ENCODE measurements at places on chromosomes 7 and 10. TPM values are rescaled to one million over a fixed set of nuclear protein-coding genes. Genes with fewer than 3 reads are reported as not detected.

The TMEM270 gene
- not detected for total RNA-seq

The LRIT1 gene
- total RNA-seq: not detected

The CDHR1 gene
- 1.1 TPM for total RNA-seq

GRCh38 chr10:52353960-52354394 is 39.9 kb downstream of the DKK1 start:
- DNase-seq: no peak

DNA sequence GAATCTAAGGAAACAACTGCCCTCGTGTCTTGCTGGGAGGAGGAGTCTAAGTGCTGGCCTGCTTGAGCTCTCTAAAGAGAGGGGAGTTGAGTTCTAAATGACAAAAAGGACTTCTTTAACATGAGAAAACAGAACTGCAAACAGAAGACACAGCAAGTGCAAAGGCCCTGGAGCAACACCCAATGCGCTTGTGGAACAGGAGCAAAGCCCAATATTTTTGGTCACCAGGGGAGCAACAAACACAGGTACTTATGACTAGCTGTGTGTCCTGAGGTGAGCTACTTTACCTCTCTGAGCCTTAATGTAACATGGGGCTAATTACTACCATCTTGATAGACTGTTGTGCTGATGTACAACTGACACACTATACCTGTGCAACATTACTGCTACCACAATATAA is 634.3 kb downstream of the PARD3 start:
- no peak for DNase-seq

- no peak for DNase-seq
These were observed 154.5 kb downstream of the RNF133 start for GRCh38 chr7:122544463-122544862.

DNA sequence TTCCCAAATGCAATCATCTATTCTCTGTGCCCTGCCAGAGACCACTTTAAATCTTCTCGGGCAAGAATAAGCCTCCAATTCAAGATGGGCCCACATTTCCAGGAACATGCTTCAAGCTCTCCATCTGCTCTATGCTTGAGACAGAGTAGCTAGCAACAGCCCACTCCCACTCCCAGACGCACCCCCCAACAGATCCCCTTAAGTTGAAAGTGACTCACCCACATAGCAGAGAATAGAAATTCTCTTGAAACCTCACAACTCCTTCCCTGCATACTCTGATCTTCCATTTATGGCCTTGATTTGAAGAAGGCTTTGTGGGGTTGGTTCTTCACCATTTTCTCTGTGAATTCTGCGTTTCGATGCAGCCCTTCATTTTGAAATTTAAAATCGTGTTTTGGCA is 604.0 kb downstream of the INHBA start:
- DNase-seq: no peak

- no peak for DNase-seq
These were observed 64.5 kb downstream of the ADCYAP1R1 start for GRCh38 chr7:31116615-31117014.

DNA sequence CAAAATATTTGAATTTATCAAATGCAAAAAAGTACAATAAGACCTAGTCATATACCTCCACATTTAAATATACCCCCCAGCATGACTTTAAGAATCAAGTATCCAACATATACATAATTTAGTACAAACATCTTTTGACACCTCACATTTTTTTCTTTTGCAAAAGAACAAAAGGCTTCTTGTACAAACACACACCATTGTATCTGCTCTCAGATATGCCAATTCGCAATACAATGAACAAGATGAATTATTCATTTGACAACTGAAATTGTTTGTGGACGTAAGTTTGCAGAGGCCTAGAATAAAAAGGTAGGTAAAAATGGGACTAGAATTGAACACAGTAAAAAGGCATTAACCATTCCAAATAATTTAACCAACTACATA is 154.4 kb downstream of the CACNA2D1 start:
- DNase-seq: no peak

DNA sequence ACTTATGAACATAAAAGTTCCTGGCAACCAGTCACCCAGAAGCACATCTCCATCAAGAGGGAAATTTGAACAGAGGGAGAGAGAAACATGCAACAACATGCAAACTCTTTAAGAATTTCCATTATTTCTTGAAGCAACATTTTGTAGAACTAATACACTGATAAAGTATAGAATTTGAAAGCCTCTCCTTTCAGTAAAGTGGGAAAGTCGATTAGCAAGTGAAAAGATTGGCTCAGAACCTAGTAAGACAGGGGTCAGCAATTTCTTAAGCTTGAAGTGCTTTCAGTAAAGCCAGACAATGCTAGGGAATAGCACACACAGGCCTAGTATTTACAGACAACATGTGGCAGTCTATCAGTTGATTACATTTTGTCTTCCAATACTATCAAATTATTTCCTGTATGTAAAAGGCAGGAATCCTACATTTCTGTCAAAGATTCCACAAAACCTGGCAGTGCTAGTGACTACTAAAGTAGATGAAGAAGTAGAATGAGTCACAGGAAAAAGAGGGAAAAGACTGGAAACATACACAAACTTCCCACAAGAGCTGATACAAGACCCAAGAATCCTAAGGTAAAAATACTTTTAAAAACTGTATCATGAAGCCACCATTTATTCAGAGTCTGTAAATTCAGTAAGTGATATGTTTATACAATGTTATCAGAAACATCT is 25.2 kb downstream of the DNAJC1 start:
- no peak for DNase-seq

DNA sequence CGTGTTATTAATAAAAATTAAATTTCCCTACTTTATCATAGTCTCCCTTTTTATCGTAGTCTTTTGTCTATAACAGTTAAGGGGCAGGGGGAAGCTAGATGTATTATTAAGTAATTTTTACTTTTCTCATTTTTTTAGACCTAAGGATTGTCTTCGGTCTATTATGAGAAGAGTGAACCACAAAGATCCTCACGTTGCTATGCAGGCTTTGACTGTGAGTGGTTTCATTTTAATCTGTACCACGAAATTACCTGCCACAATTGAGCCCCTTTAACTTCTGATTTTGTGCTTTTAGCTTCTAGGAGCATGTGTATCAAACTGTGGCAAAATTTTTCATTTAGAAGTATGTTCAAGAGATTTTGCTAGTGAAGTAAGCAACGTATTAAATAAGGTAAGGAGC is 40.6 kb downstream of the STAM start:
- DNase-seq: no peak

DNA sequence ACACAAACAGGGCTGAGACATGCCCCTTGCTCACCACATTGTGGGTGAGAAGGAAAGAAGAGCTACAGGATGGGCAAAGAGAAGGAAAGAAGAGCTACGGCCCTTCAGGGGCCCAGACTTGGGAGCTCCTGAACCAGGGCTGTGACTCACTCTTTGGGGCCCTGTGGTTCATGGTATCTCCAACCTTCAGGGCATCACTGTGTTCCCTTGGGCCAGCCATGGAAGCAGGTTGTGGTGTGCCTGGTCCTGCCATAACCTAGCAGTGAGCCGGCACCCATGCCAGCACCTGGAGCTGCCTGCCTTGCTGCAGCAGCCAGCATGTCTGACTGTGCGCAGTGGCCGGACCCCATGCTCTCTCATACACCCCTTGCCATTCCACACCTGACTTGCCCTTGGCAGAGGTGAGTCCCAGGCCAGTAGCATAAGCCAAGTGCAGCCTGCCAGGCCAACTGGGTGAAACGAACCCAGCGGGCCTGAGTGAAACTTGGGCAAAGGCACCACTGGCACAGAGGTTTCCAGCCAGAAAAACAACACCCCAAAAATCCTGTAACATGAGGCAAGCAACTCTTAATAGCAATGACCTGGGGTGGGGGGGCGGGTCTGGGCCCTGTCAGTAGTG is 89.0 kb upstream of the CACUL1 start:
- DNase-seq: no peak

- DNase-seq: no peak
These were observed 194.2 kb downstream of the SLC25A13 start for GRCh38 chr7:96127746-96128145.

DNA sequence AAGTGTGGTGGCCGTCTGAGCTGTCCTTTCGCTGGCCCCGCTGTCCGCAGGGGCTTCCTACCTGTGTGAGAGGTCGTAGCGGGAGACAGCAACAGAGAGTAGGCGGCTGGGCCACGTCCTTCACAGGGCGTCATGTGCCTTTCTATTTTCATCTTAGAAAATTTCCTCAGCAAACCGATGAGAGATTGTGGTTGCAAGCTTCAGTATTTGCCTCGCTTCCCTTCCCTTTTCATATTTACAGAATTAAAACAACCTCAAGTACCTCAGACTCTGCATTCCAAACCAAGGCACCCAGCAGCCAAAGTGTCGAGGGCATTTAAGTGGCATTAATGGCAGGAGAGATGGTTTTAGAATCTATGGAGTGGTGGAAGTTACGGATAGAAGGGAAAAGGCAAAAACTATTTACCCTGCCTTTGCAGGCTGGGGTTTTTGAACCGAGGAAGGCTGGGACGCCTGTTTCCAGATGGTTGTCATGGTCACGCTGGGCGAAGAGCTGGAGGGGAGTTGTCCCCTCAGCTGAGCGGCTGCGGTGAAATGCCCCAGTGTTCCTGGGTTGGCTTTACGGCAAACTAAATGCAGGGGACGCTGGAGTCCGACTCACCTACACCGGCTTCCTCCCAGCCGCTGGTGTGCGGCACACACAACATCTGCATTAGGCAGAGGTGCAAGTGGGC is 41.9 kb downstream of the WIPI2 start:
- DNase-seq: no peak
